ENCODE measurements at places on chromosomes 13 and 19. TPM values are rescaled to one million over a fixed set of nuclear protein-coding genes. Genes with fewer than 3 reads are reported as not detected.

- DNase-seq: peak; percentile 87
Measured at GRCh38 chr13:37656247-37656940, 57.8 kb upstream of the POSTN start.

FARP1 gene
- total RNA-seq: 27.9 TPM

TSSK6 gene
- 4.1 TPM for total RNA-seq

VMAC gene
- total RNA-seq: 1.7 TPM

TEX29 gene
- not detected for total RNA-seq

Data from Caki2 (cell line).